Activated naive CD8-positive, alpha-beta T cell treated with anti-CD3 and anti-CD28 coated beads for 36 hours (primary cell): ENCODE measurements at places on chromosomes 4 and X.
A peak's percentile ranks its signal among the peaks of the same experiment; 100 is the strongest.

DNA sequence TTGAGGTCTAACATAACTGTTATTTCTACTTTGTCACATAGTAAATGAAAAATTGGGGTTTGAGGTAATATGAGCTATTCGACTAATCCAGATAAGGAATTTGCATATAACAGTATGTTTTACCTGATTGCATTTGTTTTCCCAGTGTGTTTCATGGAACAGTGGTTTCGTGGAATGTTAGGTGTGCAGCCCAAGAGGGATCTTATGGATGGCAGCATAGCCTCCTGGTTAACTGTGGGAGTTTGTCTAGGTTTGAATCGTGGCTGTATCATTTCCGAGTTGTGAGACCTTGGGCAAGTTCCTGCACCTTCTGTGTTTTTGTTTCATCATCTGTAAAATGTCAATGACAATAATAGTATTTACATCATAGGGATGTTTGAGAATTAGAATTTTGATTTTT, 7.9 kb downstream of the BMPR1B start:
- no peak for DNase-seq

DNA sequence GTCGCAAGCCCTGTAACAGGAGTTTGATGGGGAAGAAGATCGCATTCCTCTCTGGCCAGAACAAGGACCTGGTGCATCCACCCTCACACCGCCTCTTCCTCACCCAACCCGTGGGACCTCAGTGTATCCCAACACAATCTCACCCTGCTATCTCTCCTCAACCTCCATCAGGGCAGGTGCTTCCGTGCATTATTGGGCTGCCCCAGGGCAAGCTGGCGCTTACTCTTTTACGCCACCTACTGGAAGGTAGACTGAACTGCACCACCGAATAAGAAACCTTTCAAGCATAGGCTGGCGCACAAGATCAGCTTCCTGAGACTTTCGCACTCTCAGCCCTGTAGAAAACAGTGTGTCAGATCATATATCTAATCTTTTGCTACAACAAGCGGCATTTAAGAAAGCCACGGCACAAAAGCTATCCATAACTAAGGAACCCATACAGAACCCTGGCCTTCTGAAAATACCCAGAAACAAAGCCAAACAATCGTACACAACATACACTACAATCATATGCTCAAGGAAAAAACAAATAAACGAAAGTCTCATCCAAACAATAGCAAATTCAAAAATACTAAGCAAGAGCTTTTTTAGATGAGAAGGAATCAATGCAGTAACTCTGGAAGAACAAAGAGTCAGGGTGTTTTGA, 209.3 kb downstream of the UGT8 start:
- DNase-seq: peak; percentile 10

- DNase-seq: no peak
Observed at GRCh38 chr4:88002786-88003185, 4.6 kb upstream of the PKD2 start.

- no peak for DNase-seq
Observed at GRCh38 chr4:164508771-164509170, 245.2 kb upstream of the SMIM31 start.
